ENCODE measurements at places on chromosomes 1 and 21.

DNA sequence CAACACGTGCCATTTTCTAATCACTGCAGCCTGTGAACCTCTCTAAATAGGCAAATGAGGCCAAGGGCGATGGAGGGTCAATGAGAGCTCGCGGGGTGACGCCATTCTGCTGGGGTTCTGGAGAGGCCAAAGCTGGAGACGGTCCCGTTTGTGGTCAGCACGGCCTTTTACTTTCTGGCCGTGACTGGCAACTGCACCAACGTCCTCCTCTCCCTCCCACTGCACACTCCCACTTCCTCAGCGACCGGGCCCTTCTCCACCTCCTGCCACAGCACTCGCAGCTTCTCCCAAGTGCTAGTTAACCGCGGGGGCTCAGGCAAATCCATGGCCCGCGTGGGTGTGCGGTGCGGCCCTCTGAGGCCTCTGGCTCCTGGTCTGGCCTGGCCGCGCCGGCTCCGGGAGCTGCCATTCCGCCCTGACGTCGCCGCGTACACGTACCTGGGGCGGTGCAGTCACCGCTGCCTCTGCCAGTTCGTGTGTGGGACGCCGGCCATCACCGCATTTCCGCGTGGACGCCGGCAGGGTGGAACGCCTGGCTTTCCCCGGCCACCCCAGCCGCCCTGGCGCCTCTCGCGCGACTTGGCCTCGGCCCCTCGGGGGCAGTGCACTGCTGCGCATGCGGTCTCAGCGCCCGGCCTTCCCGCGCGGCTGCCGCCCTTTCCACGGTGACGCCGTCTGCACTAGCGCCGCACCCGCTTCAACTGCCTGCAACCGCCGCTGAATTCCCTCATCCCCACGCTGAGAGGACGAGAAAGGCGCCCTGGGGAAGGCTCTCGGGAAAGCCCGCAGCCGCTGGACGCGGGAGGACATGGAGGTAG, 18.2 kb downstream of the OR2C3 start:
- no peak for DNase-seq

GRCh38 chr1:97348599-97349265, 572.1 kb downstream of the DPYD start:
- DNase-seq = no peak

- no peak for DNase-seq
Measured at GRCh38 chr1:99851850-99852454, 1.8 kb downstream of the AGL start.

- no peak for DNase-seq
Measured at GRCh38 chr21:27817902-27818623, 851.2 kb upstream of the ADAMTS5 start.

GRCh38 chr21:34517491-34518245, 5.7 kb upstream of the KCNE1 start:
- no peak for DNase-seq

- no peak for DNase-seq
Measured at GRCh38 chr21:21132390-21132789, 134.2 kb downstream of the NCAM2 start.

- peak; percentile 9 for DNase-seq
Measured at GRCh38 chr1:185244015-185244747, 72.9 kb downstream of the IVNS1ABP start.

- DNase-seq = no peak
Measured at GRCh38 chr1:21878840-21879478, 58.2 kb downstream of the HSPG2 start.

GRCh38 chr1:186605762-186606350, 74.4 kb downstream of the PTGS2 start:
- peak; percentile 9 for DNase-seq

GRCh38 chr1:88544195-88544594, 139.9 kb upstream of the PKN2 start:
- no peak for DNase-seq

DNA sequence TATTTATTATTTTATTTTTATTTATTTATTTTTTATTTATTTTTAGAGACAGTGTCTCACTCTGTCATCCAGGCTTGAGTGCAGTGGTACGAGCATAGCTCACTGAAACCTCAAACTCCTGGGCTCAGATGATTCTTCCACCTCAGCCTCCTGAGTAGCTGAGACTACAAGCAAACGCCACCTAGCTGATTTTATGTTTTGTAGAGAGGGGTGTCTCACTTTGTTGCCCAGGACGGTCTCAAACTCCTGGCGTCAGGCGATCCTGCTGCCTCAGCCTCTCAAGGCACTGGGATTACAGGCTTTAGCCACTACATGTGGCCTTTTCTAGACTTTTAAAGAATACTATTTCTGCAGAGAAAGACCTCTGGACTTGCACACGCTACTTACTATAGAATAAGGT, 61.3 kb upstream of the C1orf53 start:
- no peak for DNase-seq

- DNase-seq = no peak
Measured at GRCh38 chr1:81832573-81832972, 31.8 kb downstream of the ADGRL2 start.

DNA sequence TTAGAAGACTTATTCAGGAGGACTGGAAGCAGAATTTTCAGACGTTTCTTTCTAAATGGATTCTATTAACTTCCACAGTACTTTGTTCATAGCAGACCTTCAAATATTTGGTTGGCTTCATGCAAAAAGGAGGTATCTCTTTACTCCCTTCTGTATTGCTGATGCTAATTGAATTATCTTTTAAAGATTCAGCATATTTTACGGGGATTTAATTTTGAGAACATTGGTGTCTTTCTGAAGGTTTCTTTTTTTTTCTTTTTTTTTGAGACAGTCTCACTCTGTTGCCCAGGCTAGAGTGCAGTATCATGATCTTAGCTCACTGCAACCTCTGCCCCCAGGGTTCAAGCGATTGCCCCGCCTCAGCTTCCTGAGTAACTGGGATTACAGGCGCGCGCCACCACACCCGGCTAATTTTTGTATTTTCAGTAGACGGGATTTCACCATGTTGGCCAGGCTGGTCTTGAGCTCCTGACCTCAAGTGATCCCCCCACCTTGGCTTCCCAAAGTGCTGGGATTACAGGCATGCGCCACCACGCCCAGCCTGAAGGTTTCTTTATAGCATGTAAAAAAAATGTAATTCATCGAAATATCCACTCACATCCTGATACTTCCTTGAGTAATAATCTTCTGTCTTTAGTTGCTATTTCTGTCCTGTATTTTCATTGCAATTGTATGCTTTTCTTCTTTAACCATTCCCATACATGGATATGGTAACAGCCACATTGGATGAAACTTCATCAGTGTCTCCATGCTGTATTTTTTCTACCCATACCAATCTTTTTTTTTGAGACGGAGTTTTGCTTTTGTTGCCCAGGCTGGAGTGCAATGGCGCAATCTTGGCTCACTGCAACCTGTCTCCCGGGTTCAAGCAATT, 14.5 kb downstream of the CNST start:
- DNase-seq = no peak

DNA sequence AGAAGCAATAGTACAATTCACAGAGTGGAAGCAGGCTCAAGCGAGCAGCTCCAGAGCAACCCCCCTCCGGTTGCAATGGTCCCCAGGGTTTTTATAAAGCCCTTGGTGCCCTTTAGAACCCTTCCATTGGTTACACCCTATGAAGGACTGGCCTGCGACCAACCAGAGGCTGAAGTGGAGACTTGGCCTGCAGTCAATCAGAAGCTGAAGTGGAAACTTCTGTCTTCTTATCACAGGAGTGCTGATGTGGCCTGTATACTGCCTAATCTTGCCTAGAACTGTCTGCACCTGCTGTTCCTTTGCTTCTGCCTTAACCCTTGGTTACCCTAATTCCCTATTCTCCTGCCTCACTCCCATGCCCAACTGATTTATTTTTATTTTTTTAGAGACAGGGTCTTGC, 15.4 kb upstream of the FRRS1 start:
- DNase-seq = no peak

DNA sequence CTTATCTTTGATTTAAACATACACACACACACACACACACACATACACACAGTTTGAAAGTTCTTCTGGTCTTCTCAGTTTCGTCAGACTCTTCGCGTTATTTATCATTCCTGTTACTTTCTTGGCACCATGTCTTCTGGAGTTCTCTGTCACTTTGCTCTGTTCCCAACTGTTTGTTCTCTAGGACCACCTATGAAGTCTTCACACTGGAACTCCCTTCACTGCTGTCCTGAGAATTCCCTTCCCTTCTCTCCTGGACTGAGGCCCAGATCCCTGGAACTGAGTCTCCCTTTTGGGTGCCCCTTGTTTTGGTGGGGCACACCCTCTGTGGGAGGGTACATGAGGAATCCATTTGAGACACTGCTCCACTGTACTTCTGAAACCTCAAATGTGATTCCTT, 30.5 kb downstream of the ALG14 start:
- DNase-seq = no peak

DNA sequence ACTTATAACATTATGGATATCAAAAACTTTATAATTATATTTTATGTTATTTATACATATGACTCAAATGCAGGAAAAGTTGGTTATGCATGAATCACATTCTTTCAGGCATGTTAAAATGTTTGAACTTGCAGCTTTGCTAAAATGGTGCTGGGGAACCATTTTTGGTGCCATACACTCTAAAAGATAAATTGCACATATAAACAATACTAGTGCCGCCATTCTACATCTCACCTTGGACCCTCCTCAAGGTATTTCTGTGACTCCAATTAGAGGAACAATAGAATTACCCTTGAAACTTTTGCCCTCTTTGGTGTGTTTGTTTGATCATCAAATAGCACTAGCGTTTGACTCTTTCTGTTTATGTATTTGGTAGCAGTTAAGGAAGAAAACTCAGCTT, 997 bp downstream of the PRKACB start:
- peak; percentile 10 for DNase-seq

DNA sequence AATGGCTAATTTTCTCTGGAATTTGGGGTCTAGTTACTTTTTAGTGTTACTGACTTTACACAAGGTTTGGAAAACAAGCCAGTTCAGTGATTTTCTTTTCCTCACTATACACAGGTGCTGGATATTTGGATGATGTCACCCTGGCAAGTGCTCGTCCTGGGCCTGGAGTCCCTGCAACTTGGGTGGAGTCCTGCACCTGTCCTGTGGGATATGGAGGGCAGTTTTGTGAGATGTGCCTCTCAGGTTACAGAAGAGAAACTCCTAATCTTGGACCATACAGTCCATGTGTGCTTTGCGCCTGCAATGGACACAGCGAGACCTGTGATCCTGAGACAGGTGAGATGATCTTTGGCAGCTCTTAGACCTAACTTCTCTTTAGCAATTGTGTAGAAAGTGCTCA, 64.5 kb upstream of the LAMC2 start:
- DNase-seq = no peak

GRCh38 chr1:7745783-7746182, 25.3 kb upstream of the VAMP3 start:
- DNase-seq = no peak

DNA sequence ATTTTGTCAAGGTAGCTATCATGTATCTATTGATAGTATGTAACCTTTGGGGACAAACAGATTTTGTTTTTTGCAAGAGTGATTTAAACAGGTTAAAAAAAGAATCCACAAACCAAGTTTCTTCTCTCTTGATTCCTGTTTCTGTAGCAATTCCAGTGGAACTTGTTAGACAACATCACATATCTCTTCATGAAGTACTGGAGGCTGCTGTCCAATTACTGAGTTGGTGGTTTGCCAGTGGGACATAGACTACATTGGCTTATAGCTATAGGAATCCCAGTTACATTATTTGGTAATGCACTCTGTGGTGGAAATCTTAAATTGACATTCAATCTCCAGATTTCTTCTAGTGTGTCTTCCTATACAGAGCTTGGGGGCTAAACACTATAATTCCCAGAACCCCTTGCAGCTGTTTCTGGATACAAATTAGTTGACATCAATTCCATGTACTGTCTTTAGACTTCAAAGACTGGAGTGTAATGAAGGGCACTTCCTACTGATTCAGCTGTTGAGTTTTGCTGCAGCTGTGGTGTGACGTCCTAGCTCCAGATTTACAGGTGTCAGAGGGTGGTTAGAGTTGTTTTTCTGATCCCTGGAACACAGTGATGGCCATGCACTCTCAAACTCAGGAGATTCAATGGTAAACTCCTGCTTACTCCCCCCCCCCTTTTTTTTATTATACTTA, 29.4 kb upstream of the GCLM start:
- no peak for DNase-seq

DNA sequence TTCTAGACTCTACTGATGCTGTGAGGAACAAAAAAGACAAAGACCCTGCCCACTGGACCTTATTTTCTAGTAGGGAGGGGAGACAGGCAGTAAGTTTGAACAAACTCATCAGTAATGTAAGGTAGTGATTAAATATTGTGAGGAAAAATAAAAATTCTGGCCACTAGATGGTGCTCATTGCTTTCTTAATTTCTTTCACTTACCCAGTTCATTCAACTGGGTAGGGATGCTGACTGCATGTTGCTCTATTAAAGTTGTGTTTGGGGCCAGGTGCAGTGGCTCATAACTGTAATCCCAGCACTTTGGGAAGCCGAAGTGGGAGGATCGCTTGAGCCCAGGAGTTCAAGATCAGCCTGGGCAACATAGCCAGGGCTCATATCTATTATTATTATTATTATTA, 6.3 kb upstream of the KYAT3 start:
- no peak for DNase-seq

GRCh38 chr21:35852820-35853219, 207.5 kb downstream of the SETD4 start:
- no peak for DNase-seq

DNA sequence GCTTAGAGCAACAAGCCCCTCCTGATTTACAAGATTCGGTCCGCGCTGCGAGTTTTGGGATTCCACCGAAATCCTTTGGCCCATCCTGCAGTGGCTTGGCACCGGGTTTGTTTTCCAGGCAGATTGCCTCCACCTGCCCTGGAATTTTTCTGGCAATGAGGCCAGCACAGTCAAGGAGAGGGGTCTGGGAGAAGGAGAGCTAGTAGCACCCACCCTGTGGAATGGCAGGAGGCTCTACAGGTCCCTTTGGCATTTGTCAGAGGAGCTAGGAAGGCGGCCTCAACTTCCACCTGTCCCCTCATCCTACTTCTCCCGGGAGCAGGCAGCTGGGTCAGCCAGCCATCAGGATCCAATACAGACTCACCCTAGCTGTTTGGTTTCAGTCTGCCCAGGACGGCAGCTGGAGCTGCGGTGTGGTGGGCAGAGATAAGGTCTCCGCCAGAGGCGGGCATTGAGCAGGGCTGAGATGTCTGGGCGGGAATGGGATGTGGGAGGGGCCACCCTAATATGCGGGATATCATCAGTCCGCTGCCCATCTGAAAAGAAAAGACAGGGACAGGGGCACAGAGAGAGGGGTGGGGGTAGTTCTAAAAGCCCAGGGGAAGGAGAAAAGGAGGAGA, 37.8 kb upstream of the PRELP start:
- no peak for DNase-seq

DNA sequence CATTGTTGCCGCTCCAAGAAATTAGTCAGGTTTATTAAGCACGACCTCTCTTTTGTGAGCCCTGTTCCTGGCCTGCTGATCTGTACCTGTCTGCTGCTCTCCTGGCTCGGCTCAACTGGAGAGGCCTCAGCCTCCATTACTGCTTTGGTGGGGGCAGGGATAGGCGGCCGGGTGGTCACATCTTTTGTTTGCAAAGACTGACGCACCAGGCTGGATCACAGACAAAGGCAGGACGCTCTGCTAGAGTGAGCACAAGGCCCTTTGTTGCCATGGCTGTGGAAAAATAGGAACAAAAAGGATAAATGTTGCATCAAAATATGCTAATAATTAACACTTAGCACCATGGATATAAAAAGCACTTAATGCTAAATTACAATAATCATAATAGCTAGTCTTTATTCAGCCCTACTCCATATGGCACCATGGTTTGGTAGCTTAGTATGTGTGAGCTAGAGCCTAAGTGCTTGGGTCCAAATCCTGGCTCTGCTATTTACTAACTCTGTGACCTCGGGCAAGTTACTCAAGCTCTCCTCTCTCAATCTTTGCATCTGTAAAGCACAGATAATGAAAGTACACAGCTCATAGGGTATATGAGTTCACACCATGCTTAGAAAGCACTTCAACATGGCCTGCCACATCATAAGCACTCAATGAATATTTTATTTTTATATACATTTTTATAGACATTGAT, 28.9 kb upstream of the HPDL start:
- DNase-seq = no peak

All from CD8-positive, alpha-beta T cell (primary cell).